ENCODE measurements at places on chromosomes 6 and 20.

DNA sequence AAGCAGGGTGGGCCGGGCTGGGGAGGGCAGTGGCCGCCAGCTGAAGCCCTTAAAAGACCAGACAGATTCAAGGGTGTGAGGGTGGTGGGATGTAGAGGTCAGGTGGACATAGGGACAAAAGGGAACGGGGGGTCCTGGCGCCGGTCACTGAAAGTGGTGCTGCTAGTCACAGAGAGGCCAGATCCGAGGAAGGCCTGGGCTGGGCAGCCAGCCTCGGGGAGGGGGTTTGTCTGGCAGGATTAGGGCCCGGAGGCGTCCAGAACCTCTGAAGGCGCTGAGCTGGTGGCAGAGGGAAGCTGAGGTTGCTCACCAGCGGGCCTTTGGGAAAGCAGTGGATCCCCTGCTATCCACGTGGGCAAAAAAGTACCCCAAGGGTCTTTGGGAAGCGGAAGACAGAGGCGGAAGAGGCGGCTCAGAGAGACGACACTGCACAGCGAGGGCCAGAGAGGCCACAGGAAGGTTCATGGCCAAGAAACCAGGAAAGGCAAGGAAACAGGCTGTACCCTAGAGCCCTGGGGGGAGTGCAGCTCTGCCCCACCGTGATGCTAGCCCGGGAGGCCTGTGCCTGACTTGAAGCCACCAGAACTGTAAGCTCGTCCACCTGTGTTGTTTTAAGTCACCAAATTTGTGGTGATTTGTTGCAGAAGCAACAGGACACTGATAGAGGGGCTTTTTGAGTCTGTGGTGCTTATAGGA is 106.0 kb downstream of the TMEM242 start:
- DNase-seq, result no peak

GRCh38 chr6:83838727-83839126 is 14.4 kb upstream of the RIPPLY2 start:
- DNase-seq, result no peak

GRCh38 chr20:53850319-53850718 is 220.1 kb downstream of the BCAS1 start:
- DNase-seq, result no peak

- peak; percentile 23 for DNase-seq
Measured at GRCh38 chr6:18213439-18213838, 50.9 kb downstream of the DEK start.

DNA sequence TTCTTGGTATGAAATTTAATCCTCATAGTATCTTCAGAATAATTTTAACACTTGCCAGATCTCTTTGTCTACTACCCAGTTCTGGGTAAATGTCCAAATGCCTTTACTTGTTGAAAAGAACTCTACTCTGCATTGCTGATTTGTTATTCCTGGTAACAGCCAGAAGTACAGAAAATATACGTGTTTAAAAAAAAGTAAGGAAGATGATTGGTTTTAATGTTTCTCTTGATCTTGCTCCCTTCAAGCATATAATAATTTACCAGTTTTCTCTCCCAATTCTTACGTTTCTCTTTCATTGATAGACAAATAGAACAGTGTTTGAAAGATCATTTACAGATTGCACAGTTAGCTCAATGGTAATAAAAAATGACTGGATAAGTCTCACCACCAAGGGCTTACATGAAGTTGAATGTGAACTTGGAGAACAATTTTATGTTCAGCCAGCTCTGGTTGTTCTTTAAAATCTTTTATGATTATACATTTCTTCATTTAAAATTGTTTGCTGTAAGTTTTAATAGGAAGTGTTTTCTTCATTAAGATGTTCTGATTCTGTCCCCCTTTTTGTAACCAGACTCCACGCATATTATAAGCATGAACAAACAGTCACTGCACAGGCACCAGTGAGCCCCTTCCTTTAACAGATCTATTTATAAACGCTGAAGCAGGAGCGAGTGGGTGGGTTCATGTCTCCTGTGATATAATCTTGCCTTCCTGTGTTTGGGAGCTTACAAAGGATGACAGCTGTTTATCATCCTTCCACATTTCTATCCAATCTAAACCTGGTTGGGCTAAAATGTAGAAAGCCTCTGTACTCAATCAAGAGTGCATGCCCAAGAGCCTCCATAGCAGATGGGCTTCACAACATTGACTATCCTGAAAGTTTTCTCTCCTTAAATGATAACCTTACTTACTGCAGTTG is 299.5 kb downstream of the PRL start:
- peak; percentile 74 for DNase-seq

DNA sequence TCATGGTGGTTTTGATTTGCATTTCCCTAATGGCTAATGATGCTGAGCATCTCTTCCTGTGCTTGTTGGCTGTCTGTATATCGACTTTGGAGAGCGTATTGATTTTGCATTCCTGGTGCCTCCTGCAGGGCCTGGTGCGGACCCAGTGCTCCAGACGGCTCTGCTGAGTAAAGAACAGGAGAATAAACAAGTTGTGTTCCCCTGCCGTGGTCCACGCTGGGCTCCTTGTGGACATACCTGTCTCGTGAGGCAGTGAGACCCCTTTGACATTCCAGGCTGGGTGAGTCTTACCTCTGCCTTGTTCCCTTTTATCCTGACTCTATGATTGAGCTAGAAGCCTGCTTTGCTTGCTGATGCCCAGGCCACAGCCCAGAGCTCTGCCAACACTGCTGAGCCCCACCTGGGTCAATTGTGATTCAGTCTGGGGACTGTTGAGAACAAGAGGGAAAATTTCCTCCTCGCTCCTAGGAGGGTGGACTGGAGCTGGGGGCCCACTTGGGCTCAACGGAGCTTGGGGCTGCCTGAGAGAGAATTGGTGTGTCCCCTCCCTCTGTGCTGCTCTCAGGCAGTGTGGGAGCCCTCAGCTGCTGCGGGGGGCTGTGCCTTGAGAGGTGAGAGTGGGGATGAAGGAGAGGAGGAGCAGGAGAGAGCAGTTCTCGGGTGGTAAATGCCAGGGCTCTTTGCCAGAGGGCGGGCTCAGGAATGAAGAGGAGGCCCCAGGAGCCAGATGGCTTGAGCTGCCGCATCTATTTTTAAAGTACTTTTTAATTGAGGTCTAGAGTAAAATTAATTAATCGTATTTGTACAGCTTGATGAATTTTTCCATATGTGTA is 43.7 kb upstream of the PMEPA1 start:
- DNase-seq, result no peak

DNA sequence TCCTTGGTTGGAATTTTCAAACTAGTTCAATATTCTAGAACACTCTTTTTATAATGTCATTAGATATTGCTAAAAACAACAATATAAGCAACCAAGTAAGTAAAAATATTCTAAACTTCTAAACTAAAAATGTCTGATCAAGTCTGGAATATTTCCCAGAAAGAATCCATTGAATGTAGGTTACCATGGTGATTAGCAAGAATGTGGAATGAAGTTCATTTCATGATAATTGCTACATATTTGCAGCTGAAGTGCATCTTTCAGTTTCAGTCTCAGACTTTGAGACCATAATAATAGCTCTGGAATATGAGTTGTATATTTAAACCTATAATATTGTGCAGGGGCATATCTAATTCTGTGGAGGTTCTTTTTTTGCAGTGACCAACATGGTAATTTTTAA is 61.0 kb upstream of the NKAIN2 start:
- no peak for DNase-seq

DNA sequence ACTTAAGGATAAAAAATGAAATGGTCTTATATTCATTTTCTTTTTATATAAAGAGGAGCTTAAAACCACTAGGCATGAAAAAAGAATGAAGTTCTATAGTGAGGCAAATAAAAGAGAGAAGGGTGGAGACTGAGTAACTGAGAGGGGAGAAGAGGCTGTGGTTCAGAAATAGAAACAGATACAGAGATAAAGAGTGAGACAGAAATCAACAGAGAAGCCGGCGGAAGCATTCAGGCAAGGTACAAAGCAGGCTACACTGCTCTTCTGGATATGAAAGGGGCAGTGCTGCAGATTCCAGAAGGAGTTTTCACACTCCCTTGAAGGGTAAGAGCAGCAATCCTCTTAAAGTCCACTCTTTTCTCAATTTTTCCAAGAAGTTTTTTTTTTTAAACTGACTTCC is 29.9 kb downstream of the NFATC2 start:
- no peak for DNase-seq

GRCh38 chr6:97282238-97282725 is 734 bp downstream of the MMS22L start:
- peak; percentile 9 for DNase-seq

- DNase-seq, result no peak
Measured at GRCh38 chr6:170444811-170445211, 108.3 kb downstream of the PSMB1 start.

- DNase-seq, result no peak
Measured at GRCh38 chr20:35920523-35920922, 33.8 kb downstream of the SCAND1 start.

GRCh38 chr6:128743974-128744765 is 138.8 kb upstream of the LAMA2 start:
- no peak for DNase-seq

GRCh38 chr6:1313767-1314503 is 2.0 kb downstream of the FOXQ1 start:
- DNase-seq, result no peak
